ENCODE measurements at places on chromosomes 3 and 15.

- no peak for DNase-seq
Measured at GRCh38 chr3:39130693-39131265, 22.6 kb downstream of the CSRNP1 start.

DNA sequence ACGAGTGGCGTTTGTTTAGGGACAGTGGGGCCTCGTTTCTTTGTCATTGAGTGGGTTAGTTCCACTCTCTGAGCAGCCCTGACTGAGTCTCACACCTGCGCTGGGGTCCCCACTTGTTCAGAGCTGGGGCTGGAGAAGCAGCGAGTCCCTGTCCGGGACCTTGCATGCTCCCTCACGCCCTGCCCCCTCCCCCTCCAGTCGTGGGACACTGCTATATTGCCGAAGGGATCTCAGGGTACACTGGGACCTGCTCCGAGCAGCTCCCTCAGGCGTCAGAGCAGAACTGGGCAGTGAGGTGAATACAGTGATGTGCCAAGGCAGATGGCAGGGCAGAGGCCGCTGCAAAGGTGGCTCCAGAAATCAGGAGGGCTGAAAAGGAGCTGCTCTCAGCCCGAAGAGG lies 59.9 kb upstream of the KLF13 start:
- DNase-seq, result no peak

GRCh38 chr3:167397826-167398225 lies 17.7 kb upstream of the ZBBX start:
- DNase-seq, result no peak

DNA sequence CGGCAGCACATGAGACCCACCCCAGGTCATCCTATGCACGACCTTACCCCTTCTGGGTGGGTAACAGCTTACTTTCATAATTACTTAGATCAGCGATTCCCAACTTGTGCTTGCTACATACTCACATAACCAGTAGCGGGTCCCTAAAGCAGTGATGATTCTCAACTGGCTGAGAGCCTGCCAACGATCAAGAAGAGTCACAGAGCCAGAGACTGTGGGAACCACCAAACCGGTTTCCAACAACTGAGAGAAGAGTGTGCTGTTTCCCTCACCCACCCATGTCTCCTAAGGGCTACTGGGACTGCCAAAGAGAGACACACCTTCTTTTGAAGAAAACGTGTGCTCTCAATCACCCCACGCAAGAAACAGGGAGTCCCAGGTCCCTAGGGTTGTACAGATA lies 12.0 kb upstream of the XXYLT1 start:
- DNase-seq, result no peak

GRCh38 chr3:114582929-114583328 lies 289.1 kb downstream of the TIGIT start:
- DNase-seq, result no peak

DNA sequence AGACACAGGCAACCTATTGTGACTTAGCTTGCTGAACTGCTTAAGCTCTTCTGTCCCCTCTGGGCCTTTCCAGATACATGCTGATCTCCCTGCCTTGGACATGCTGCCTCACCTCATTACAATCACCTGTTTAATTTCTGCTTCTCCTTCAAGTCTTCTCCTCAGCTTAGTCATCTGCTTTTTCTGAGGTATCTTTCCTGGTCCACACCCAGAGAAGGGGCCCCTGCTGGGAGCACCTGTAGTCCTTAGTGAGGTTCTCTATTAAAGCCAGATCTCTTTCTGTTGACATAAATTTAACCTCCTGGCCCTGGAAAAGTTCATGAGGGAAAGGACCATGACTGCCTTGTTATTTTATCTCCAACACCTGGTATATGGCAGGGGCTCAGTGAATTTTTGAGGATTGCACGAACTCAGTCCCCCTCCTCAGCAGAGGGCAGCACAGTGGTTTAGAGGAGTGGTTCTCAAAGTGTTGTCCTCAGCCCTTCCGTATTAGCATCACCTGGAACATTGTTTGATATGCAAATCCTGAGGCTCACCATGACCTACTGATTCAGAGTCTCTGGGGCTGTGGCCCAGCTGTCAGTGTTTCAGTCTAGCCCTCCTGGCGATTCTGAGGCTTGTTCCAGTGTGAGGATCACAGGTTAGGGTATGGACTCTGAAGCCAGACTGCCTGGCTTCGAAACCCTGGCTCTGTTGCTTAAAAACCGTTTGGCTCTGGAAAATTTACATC lies 12.7 kb downstream of the COL6A6 start:
- DNase-seq, result no peak

GRCh38 chr15:51727141-51727897 lies 10.1 kb downstream of the LYSMD2 start:
- DNase-seq, result no peak

DNA sequence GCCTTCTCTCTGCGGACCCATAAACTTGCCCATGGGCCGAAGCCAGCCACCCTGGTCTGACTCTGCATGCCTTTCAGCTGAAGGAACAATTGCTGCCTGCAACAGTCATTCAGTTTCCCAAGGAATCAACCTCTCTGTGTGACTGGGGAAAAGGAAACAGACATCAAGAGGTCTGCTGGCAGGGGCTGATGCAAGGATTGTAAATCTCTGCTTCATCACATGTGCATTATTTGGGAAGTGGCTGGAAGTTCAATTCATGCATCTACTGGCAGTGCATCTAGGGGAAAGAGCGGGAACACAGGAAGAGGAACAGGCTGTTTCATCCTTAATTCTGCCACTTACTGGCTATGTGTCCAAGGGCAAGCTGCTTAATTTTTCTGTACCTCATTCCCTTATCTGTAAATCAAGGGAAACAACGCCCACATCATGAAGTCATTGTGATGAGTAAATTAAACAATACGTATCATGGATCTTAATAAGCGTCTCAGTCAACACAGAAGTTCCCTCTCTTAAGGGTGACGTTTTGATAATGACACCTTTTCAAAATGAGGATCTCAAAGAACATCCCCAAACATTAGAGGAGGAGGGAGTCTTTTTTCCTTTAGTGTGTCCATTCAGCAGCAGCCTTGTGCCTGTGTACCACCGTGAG lies 17.4 kb upstream of the ADPGK start:
- no peak for DNase-seq
